Renal pelvis (tissue), 12 donors: ENCODE measurements at places on chromosomes 6 and 20. TPM values are rescaled to one million over a fixed set of nuclear protein-coding genes. Genes with fewer than 3 reads are reported as not detected.
A peak's percentile ranks its signal among the peaks of the same experiment; 100 is the strongest.

RIMS4 gene
- polyA plus RNA-seq: 1.0 TPM

GRCh38 chr6:121647905-121648304, 212.5 kb downstream of the GJA1 start:
- DNase-seq: no peak

- DNase-seq: no peak
Measured at GRCh38 chr20:35757098-35757705, 14.6 kb upstream of the PHF20 start.

RSPH4A gene
- 2.8 TPM for polyA plus RNA-seq

TRIM31 gene
- not detected for polyA plus RNA-seq

- peak; percentile 23 for DNase-seq
Measured at GRCh38 chr6:4021854-4022695, 56.9 kb downstream of the FAM217A start.

MPIG6B gene
- polyA plus RNA-seq: 1.9 TPM

DEF6 gene
- 5.7 TPM for polyA plus RNA-seq

CTAGE9 gene
- not detected for polyA plus RNA-seq

DNA sequence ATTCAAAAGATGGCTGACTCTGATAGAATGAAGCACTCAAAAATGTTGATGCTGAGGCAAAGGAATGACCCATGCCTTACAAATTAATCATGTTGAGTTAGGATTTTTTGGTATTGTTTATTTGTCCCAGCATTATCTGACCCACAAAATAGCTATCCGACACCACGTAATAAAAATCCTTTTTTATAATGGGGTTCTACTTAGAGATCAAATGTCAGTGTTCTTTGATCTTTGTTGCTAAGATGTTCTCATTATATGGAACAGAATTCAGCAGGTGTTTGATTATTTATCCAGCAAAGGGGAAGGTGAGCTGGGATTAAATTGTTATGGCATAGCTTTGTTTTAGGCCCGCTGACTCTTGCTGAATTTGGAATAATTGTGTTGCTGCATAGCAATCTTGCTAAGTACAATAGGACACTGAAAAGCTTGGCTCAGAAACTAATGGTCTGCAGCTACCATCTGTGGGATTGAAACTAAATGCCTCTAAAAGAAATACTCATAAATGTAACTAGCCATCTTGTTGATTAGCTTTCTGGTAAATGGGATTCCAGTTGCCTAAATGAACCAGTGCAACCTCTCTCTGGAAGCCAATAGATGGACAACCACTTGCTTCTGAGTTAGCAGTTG, 180.2 kb upstream of the HDAC2 start:
- DNase-seq: no peak

DNA sequence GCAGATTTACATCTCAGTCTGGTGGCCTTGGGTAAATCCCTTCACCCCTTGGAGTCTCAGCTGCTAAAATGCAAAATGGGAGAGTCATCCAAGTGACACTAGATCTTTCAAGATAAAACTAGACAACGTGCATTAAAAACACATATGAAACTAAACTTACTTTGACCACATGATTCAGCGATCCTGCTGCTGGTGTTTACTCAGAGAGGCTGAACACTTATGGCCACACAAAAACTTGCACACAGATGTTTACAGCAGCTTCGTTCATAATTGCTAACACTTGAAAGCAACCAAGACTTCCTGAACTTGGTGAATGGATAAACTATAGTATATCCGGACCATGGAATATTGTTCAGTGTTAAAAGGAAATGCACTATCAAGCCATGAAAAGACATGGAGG, 55.3 kb upstream of the GPR6 start:
- no peak for DNase-seq

RFX6 gene
- polyA plus RNA-seq: not detected

GRCh38 chr6:169981969-169982368, 230.5 kb downstream of the ERMARD start:
- DNase-seq: no peak

DNA sequence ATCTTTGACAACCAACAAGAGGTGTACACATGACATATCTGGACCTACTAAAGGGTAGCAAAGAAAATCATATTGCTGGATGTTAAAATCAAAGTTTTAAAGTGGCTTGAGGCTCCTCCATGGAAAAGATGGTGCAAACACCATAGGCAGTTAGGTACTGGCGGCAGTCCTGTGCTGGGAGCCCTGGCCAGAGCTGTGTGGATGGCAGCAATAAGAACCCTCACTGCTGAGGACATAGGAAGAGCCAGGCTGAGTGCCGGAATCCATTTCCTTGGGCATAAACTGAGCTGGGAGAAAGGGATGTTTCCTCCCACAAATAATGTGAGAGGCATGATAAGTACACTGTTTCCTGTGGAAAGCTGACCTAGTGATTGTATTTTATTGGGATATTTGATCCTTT, 89.9 kb downstream of the ARID1B start:
- DNase-seq: no peak

BAG2 gene
- polyA plus RNA-seq: 5.3 TPM

DNA sequence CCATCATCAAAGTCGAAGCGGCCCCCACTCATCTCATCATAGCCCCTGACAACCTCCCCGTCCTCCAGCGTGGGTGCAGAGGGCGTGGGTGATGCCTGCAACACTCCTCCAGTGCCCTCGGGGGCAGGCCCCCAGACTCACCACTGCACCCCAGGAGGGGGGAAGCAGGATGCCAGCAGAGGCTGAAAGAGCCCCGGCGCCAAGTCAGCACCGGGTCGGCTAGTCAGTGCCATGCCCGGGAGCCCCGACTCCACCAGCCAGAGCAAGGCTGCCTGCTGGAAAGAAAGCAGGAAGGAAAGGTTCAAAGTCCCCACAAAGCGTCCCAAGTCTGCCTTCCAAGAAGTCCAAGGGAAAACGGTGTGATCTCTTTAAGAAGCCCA, 324 bp downstream of the JPH2 start:
- no peak for DNase-seq

TSPO2 gene
- polyA plus RNA-seq: 1.2 TPM

DNMT3B gene
- polyA plus RNA-seq: 9.9 TPM

GRCh38 chr6:141261016-141261671, 871.6 kb upstream of the GJE1 start:
- no peak for DNase-seq

SSTR4 gene
- not detected for polyA plus RNA-seq

GRCh38 chr6:158758941-158759479, 60.2 kb downstream of the EZR start:
- no peak for DNase-seq

DNA sequence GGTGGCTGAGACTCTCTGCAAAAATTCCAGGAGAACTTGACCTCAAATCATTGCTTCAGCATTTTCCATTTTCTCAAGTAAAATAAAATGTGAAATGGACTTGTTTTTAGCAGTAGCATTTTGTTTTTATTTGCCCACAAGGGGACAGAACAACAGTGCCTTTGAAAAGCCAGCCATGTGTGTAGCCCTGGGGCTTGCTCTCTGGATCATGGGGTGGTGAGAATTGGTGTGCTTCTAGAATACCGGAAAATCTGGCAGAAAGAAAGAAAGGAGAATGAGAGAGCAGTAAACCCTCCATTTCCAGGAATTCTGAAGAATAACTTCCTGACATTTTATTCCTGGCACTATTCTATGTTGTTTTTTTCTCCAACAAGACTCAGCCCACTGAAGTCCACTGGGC, 254.7 kb upstream of the MOCS1 start:
- no peak for DNase-seq

GRCh38 chr6:170210026-170210390, 80.9 kb downstream of the DLL1 start:
- DNase-seq: no peak

DNA sequence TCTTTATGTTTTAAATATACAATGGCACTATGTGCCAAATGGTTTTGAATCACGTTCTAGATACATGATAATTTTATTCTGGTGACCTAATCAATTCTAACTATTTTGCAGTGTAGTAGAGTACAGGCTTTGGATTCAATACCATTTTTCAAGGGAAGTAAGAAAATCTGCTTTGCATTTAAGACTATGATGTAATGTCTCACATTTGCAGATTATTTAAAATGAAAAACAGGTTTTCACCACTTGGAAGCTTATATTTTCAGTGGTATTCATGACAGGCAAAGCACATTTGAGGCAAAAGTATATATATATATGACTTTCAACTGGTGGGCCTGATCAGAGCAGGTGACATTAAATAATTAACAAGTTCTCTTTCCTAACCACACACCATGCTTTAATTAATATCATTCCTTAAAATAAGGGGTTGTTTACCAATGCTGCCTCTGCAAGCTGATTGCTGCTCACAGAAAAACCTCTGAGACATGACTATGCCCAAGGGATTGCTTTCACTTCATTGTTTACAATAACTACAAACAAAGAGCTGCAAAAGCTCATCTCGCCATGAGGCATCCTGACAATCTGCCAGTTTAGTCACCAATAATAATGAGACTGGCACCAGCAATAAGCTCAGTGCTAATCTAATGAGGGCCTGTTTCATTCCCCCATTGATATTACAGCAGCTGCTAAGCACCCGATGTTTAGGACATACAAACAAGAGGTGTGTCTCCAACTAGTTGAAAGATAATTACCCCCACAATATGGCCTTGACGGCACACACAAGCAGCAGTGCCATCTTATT, 1176.0 kb upstream of the GJE1 start:
- DNase-seq: no peak

RNF182 gene
- polyA plus RNA-seq: 3.0 TPM

NOX3 gene
- 1.2 TPM for polyA plus RNA-seq

SOBP gene
- polyA plus RNA-seq: 15.3 TPM

RIPPLY2 gene
- polyA plus RNA-seq: not detected

- DNase-seq: no peak
Measured at GRCh38 chr6:138999949-139000725, 12.1 kb upstream of the REPS1 start.

GRCh38 chr6:108958900-108959770, 110.9 kb downstream of the ARMC2 start:
- DNase-seq: no peak

GRCh38 chr6:112383191-112383590, 36.1 kb downstream of the RFPL4B start:
- no peak for DNase-seq

DNA sequence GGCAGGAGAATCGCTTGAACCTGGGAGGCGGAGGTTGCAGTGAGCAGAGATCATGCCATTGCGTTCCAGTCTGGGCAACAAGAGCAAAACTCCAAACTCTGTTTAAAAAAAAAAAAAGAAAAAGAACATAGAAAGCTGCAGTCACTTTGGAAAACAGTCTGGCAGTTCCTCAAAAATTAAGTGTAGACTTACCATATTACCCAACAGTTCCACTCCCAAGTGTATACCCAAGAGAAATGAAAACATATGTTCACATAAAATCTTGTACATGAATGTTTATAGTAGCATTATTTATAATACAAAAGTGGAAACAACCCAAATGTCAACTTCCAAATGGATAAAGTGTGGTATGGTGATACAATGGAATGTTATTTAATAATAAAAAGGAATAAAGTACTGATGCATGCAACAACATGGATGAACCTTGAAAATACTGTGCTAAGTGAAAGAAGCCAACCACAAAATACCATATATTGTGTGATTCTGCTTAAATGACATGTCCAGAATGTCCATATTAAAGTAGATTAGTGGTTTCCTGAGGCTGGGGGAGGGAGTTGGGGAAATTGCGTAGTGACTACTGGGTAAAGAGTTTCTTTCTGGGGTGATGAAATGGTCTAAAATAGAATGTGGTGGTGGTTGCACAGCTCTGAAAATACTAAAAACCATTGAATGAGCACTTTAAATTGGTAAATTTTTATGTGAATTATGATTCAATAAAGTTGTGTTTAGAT, 62.9 kb downstream of the SUN5 start:
- DNase-seq: no peak

DNA sequence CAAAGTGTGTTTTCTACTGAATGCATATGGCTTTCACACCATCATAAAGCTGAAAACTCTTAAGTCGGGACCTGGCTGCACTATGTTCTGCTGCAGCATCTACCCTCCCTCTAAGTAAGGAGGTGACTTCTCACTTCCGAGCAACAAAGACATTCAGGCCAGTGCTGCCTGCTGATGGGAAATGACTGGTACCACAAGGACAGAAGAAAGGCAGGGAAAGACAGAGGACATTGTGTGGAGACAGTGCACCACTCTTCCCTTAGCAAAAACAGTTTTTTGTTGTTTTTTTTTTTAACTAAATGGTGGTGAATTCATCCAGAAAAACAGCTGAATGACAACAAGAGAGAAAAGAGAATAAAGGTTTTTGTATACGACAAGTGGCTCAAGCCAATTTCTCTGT, 81.5 kb downstream of the MAP7 start:
- DNase-seq: no peak

GRCh38 chr20:61896058-61896961, 169.4 kb downstream of the TAF4 start:
- no peak for DNase-seq

DNA sequence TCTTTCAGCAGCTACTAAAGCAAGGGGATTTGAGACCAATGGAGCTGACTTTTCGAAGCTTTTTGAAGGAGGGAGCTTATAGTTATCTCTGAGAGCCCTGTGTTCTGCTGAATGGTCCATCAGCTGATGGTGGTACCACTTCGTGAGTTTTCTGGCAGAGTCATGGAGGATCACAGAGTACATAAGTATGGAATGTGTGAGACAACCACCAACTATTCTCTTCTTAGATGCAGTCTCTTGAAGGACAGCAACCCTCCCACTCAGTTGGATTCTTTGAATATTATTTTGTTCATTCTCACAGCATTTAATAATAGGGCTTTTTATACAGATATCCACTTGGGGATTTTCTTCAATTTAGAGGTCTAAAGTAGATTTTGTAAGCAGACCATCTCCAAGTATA, 75.3 kb downstream of the ELOVL2 start:
- DNase-seq: no peak

- DNase-seq: no peak
Measured at GRCh38 chr20:37234254-37234581, 27.4 kb downstream of the GHRH start.
